ENCODE measurements at places on chromosomes 7 and 10.

DNA sequence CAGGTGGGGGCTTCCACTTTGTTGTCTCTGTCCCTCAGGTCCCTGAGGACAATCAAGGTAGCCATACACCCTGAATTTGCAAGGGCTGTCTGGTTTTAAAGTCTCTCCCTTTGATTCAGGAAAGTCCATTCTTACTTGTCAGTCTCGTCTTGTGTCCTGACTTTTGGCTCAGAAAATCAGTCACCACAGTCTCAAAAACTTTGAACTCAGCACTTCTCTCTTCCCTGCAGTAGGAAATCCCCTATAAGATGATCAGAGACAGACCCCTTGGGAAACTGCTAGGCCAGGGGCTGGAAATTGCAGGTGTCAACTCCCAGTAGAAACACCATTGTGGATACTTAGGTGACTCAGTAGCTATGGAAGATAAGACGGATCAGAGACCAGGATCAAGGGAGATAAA is 73.1 kb downstream of the CDC123 start:
- DNase-seq, result no peak

DNA sequence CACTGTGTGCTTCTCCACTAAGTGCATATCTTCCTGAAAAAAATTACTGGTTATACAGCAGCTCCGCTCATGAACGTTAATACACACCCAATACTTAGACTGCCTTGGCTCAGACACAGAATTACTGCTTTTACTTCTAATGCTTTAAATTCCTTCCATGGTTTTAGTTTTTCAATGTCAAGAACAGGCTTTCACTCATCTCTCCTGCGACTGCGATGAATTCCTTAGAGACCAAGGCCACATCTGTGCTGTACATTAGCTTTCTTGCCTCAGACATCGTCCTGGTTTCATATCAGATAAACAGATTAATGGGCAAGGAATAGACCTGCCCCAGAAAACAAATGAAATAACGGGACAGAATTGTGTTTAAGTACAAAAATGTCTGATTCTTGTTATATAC is 120.2 kb downstream of the CYP26A1 start:
- no peak for DNase-seq

DNA sequence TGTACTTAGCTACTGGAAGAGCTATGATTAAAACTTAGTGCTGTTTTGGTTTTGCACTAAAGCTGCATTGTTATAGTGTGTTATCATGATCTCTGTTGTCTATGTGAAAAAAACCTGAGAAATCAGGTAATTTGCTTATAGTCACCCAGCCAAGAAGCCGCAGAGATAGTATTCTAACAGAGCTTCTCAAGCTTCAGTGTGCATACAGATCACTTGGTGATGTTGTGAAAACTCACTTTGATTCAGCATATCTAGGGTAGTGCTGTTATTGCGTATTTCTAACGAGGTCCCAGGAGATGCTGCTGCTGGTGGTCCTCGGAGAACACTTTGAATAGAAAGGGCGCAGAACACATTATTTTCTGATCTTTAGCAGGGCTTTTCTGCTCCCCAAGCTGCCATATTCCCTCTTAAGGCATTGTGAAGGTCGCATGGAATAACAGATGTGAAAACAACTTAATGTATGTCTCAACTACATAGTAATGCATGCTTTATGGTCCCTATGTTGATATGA is 68.4 kb upstream of the PDCD4 start:
- DNase-seq, result no peak

- DNase-seq, result no peak
Measured at GRCh38 chr10:17923728-17924127, 28.0 kb upstream of the SLC39A12 start.

GRCh38 chr7:77959080-77959479 is 160.5 kb downstream of the PHTF2 start:
- no peak for DNase-seq

DNA sequence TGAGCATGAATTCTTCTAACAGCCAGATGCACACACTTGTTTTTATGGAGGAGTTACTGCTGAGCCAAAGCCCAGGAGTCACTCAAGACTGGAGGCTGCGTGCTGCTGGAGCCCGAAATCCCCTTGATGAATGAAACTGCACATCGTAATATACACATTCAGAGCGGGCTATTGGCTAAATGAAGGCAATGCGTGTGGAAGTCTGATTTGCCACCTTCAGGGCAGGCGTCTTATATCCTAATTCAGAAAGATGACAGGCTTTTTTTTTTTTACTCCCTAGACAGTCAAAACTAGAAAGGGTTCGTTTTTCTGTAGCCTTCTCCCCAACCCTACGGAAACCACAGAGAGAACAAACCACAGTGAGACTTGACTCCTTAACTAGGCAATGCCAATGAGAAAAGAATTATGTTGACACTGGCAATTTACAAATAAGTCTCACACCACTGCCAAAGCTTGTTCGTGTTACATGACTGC is 227.2 kb upstream of the KLF14 start:
- no peak for DNase-seq

GRCh38 chr10:11107948-11108347 is 90.3 kb downstream of the CELF2 start:
- DNase-seq, result no peak

DNA sequence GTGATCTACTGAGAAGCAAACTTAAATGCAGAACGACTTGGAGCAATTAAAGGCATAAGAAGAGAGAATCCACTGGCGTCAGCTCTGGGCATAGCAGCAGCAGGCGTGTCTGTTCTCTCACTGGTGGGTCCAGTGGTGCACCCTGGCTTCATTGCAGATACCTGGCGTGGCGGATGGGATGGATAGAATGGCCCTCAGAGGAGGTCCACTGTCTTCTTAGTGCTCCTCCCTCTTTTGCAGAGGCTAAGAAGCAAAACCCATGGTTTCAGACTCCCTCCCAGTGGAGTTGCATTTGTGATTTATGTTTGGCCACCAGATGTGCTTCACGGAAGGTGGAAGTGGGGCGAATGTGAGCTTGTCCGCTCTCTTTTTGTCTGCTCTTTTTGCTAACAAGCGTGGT is 28.4 kb upstream of the PRKAG2 start:
- no peak for DNase-seq

Data from SHP77 treated with DMSO at 0.1 percent for 48 hours (cell line).